ENCODE measurements at places on chromosomes 2 and 18. TPM values are rescaled to one million over a fixed set of nuclear protein-coding genes. Genes with fewer than 3 reads are reported as not detected.

DNA sequence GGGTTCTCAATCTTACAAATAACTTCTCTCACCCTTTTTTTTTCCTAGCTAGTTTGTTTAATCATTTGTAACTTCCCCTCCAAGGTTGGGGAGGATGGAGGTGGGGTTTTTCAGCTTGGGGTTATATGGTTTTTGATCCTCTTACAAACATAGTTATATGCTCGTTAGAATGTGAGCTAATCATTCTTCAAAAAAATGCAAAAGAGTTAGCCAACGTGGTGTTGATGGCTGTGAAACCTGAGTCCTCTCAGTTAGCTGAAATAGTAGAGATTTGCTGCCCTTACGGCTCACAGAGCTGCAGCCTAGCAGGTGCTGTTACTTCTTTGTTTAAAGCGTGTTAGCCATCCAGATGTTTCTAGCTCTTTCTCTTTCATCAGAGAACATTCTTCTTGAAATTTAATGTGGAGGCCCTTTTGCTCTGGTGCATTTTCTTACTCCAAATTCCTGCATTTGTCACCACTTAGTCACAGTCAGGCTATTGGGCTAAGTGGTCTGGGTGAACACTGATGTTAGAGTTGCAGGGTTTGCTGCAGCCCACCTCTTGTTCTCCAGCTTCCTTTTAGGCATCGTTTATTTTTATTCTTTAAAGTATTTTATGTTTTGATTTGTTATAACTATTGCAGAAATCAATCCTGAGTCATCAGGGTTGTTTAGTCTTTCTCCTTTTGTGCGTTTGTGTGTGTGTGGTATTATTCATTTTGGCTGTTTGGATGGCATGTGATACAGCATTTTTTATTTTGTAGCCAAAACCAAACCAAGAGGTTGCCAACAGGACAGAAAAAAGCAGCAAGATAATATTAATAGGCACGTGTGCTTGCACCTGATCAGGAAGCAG is 41.1 kb downstream of the LIMS1 start:
- no peak for DNase-seq

DNA sequence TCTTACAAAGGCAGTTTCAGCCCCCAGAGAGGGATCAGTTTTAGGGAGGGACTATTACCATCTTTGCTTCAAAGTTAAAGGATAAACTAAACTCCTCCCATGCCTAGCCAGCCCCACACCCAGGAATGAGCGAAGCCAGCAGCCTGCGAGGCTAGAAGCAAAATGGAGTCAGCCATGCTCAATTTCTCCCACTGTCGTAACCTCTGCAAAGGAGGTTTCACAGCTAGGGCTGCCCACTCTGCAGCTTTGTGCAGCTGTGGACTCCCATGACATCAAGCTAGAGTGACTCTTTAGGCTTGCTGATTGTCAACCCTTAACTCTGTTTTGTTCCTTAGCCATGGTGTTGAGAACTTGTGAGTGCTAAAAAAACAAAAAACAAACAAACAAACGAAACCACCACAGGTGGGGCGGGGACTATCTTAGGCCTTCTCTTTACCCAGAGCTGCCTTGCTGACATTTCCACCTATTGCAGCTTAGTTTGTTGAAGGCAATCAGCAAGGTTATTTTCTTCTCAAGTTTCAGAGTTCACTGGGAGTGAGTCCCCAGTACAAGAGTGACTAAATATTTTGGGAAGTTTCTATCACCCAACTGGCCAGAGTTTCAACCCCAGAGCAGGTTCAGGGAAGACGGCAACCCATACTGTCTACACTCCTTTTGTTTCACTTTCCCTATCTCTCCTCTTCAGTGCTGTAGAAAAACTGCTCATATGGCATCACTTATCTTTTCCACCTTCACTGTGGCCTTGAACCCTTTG is 592.1 kb downstream of the XIRP2 start:
- DNase-seq, result no peak

DNA sequence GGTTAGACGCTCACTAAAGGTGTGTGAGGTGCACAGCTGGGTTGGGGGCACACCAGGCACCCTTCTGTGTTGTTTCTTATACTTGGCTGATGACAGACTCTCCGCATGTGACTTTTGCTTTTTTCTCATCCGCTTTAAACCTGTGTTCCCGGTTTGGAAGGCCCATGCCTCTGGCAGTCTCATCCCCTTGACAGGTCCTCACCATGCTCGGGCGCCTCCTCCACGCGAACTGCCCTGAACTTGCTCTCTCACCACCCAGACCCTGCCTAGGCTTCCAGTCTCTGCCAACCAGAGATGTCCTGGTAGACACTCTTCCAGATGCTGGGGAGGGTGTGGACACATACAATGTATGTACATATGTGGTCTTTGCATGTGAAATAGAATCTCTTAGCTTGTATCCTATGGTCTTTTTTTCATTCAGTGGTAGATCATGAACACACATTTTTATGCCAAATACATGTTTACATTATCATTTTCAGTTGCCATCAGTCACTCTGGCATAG is 79.8 kb downstream of the LIMS1 start:
- no peak for DNase-seq

- no peak for DNase-seq
Measured at GRCh38 chr2:169978402-169979017, 151.3 kb downstream of the UBR3 start.

DNA sequence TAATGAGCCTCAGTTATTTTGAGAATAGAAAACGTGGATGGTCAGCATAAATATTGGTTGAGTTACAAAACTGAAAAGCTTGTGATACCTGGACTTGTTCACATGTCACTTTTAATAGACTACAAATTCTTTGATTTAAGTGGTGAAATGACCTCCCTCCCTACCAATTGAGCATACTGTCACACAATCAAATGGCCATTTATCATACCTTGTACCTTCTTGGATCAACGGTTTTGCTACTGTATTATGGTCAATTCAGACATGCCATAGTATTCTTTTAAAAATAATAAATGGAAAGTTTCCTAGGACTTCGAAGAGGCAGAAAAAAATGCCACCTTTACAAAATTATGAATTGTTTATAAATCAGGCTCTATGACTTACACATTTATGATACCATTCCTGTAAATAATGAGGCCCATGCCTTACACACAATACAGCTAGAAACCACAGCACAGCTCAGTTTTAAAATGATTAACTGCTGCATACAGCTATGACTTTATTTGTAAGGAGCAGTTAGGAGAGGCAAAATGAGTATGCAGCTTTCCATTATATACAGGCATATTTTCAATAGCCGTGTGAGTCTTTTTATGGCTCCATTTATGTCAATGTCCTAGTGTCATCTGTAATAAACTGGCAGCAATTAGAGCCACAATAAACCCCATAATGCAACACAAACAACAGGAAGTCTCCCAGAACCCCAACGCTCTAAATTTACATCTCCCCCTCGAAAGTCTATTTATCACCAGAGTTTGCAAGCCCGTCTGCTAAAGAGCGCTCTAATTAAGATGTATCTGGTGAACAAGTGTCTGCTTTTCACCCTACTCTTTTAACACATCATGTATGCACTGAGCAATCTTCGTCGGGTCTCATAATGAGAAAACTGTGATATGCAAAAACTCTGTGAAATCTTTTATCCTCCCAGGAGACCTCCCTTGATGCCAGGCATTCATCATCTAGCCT is 176.1 kb downstream of the ZNF521 start:
- no peak for DNase-seq

DNA sequence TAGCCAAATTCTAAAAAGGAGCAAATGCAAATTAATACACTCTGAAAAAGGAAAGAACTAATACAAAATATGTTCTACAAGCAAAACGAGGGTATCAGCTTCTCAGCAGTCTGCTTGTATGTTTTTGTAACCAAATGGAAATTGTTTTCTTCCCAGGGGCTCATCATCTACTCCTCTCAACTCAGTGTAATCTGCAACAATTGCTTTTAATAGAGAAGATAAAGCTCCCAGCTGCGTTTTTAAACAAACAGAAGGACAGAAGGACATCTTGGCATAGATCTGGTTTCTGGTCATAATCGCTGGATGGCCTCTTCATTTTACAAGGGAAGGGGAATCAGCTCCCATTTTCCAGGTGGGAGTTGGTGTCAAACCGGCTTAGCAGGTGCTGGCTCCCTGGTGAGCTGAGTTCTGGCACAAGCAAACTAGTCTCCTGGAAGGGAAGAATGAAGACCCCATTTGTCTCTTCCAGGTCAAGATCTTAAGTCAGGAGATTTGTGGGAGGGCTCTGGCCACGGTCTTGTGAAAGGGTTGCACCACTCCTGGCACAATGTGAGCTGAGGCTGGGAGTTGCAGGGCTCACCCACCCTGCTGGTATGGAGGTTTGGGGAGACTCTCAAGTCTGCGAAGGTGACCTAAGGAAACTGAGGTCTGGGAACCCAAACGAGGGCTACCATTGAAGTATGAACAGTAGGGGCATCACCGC is 41.6 kb downstream of the NPPC start:
- no peak for DNase-seq

- DNase-seq, result no peak
Measured at GRCh38 chr2:24175631-24176187, 856 bp downstream of the FAM228A start.

DNA sequence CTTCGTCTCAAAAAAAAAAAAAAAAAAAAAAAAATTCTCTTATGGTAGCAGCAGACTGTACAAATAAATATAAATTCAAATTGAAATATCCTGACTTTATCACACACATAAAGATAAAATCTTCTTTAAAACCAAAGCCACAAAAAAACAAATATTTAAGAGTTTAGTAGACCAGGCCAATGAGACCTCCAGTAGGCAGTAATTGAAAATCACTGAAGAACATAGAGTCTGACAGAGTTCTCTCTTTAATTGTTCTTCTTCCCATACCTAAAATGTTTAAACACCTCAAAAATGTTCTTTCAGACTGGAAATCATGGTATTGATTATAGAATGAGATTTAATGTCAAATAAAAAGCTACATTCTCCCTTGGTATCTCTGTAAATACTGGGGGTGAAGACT is 20.8 kb downstream of the PRPF40A start:
- no peak for DNase-seq

- DNase-seq, result no peak
Measured at GRCh38 chr18:4157352-4157751, 297.8 kb downstream of the DLGAP1 start.

DNA sequence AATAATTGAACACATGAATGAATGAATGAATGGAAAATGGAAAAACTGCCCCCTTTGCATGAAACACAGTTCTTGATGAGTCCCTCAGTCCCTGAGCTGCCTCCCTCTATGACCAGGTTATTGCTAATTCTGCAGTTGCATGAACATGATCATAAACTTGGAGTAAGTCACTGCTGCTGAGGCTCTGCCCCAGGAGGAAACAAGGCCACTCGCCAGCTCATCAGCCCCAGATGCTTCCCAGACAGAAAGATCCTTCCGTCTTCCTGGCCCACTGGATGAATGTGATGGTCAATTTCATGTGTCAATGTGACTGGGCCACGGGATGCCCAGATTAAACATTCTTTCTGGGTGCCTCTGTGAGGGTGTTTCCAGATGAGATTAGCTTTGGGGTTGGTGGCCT is 16.4 kb downstream of the GPR45 start:
- DNase-seq, result no peak

GRCh38 chr2:212242724-212243123 is 295.9 kb downstream of the ERBB4 start:
- DNase-seq, result no peak

- no peak for DNase-seq
Measured at GRCh38 chr2:171822525-171823322, 71.3 kb downstream of the SLC25A12 start.

DNA sequence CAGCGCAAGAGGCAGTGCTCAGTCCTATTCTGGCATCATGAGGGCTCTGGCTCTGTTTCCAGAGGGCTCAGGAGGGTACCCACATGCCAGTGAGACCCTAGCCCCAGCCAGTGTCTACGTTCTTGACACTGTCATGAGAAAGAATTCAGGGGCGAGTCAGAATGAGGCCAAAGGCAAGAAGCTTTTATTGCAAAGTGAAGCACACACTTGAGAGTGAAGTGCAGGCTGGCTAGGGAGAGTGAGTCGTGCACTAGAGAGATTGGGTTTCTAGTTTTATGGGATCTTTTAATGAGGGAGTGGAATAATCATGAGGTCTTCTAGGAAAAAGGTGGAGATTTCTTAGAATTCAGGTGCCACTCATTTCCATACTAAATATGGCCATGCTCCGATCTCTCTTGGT is 164.1 kb downstream of the DCDC2C start:
- no peak for DNase-seq

GRCh38 chr2:138029276-138029675 is 65.0 kb downstream of the HNMT start:
- DNase-seq, result peak; percentile 16

DNA sequence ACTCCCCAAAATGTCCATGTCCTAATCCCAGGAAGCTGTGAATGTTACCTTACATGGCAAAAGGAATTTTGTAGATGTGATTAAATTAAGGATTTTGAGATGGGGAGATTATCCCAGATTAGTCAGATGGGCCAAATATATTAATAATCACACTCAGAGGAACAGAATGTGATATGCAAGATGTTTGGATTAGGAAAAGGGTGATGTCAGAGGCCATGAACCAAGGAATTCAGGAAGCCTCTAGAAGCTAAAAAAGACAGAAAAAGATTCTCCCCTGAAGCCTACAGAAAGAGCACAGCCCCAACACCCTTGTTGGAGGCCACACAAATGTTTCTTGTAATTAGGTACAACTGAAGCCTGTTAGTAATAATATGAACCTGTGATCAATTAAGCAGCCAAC is 13.1 kb downstream of the TMEM131 start:
- no peak for DNase-seq

The SP9 gene
- total RNA-seq, result not detected

The NT5C1B gene
- not detected for total RNA-seq

The PSME4 gene
- 63.6 TPM for total RNA-seq

The AQP12B gene
- not detected for total RNA-seq

The CNGA3 gene
- not detected for total RNA-seq
